Dermis blood vessel endothelial cell (primary cell): ENCODE measurements at places on chromosomes 3 and 15.

DNA sequence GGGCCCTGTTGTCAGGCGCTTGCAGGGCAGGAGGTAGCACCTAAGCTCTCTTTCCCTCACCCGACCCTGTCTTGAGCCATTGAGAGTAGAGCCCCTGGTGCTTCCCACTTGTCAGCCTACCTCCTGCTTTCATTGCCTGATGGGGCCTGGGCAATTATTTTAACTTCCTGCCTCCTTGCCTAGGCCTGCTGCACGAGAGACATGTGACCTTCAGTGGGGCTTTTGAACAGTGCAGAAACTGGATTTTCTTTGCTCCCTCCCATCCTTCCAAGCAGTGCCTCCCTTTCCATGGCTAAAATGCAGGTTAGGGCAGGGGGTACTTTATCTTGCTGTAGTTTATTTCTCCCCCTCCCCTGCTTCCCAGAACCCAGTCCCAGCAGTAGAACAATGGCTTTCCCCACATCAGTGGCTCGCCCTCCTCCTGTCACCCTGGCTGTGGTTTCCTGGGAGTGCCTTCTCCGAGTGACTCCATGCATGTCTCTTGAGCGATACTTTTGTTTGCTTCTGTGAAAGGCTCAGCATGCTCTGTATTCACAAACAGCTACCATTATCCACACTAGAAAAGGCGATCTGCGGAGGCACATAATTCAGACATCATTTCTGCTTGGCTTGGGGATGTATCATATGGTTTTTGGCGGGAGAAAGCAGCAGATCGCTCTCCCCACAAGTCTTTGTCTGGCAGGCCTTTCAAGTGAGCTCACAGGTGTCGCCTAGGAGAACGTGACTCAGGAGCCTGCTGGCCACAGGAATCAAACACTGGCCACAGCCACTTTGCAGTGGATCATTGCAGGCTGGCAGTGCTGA, 24.1 kb downstream of the PDIA5 start:
- DNase-seq = no peak

GRCh38 chr3:26090589-26090988, 300.7 kb downstream of the OXSM start:
- no peak for DNase-seq

DNA sequence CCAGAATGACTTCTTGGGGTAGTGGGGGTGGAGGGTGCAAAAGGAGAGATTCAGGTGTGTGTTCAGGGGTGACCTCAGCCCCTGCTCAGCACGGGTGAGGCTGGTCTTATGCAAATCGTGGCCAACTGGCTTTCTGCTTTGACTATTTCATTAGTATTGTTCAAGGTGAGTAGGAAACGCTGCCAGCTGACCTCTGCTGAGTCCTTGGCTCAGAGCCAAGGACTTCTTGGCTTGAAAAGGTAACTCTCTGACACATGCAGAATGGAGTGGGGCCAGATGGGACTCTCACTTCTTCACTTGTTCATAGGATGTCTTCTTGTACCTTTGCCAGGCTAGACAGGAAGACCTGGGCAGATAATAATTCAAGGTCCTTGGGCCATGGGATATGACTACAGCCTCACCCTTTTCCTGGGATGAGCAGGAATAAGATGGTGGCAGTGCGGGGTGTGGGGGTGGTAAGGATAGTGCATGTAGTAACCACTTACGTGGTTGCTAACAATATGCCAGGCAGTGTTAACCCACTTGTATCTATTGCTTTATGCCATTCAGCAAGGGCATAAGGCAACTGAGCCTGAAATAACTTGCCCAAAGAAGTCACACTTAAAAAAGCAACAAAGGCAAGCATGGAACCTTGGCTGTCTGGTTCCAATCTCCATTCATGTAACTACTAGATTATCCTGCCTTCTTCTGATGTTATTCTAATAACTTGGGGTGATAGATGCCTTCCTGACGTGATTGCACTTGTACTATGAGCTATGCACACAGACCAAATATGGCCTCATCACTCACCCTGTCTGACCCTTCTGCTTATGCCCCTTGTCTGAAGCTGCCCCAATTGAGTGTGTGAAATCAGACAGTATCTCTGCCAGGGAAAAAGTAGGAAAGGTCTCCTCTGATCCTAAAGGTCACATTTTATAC, 193.1 kb downstream of the NR1D2 start:
- DNase-seq = no peak

GRCh38 chr3:36874424-36874823, 70.4 kb downstream of the TRANK1 start:
- no peak for DNase-seq

DNA sequence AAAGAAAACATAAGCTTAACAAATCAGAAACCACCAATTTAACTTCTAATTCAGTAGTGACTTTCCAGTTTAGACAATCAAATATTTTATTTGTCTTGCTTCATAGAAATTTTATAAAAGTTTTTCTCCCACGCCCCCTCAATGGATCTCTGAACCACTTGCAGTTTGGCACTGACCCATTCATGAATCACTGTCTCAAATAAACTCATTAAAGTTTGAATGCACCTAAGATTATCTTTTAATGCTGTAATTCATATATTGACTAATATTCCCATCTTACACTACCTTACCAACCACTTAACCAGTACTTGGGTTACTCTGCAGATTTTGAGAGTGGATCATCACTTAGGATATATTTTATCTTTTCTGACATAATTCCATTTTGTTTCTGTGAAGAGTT, 880.2 kb downstream of the OTOL1 start:
- DNase-seq = no peak

DNA sequence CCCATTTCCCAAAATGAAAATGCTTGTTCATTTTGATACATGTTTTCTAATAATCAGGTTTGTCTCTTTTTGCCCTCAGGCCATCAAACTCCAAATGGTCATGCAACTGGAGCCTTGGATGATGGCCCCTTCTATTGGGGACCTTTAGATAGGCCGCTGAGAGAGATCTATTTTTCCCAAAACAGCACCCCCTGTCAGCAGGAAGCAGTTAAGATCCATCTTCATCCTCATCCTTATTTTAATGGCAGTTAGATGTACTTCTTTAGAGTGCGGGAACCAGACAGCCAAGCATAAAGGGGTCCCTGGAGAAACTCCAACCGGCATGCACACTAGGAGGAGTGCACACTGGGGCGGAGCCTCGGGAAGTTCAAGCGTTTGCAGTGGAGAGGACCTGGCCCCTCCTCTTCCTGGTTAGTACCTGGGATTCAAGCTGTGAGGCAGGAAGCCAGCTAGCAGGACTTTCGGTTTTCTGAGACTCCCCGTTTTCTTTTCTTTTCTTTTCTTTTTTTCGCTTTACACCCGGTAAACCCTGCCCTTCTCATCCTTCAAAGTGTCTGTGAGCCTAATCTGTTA, 31.9 kb upstream of the STRIT1 start:
- DNase-seq = peak; percentile 4

GRCh38 chr15:49062900-49063299, 16.7 kb upstream of the SECISBP2L start:
- DNase-seq = no peak

DNA sequence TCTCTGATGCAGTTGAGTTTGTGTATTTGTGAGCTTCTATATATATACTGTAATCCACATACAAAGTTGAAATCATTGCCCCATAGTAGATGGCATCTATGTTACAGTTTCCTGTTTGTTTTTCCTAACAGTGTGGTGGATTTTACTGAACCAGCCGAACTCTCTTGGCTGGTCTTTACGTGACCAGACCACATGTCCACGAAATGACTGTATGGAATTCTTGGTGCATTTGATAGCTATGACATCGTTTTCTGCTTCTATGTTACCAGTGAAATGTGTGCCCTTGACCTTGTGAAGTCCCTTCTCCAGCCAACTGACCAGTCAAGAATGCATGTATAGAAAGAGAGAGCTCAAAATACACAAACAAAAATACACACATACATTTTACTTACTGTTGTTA, 1.8 kb downstream of the KCNMB2 start:
- DNase-seq = no peak

DNA sequence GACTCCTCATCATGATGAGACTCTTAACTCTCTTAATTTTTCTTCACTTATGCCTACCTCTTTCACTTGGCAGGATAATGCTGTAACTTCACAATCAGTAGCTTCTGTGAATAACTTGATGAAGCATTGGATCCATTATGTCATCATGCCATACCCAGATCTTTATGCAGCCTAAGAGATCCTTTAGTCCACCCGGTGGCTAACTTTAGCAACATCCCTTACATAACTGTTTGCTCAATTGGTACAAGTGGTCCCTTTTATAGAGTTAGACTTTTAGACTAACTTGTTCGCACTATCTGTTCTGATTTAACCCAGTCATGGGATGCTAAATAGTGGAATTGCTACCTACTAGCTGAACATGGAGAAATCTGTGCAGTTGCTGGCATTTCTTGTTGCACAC, 184.5 kb downstream of the USP13 start:
- peak; percentile 19 for DNase-seq

DNA sequence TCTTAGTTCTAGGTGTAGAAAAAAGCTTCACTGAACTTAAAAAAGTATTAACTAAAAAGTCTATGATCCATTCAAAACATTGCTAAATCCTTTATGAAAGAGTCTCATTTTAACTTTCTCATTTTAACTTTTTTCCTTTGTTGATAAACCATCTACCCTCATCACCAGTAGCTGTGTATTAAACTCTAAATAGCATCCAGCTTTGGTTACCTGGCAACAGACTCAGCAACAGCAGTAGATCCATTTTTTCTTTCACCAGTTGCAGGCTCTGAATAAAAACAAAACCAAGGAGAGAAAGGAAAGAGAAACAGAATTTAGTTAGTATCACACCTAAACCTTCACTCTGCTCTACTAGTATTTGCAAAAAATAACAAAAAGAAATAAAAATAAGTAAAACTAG, 51.6 kb downstream of the TP53BP1 start:
- peak; percentile 26 for DNase-seq
